Renal cortex interstitium (tissue), 15 donors: ENCODE measurements at places on chromosomes 4 and X. TPM values are rescaled to one million over a fixed set of nuclear protein-coding genes. Genes with fewer than 3 reads are reported as not detected.

Gene CCDC149
- 18.1 TPM for polyA plus RNA-seq

Gene MAOB
- 47.6 TPM for polyA plus RNA-seq

Gene STPG2
- polyA plus RNA-seq = 0.53 TPM

Gene ASB12
- 0.48 TPM for polyA plus RNA-seq

Gene SPIN2B
- polyA plus RNA-seq = 18.4 TPM
